Umbilical cord (tissue), 2 donors: ENCODE measurements at places on chromosomes 7 and 10. TPM values are rescaled to one million over a fixed set of nuclear protein-coding genes. Genes with fewer than 3 reads are reported as not detected.

Gene PLEKHS1
- 2.2 TPM for total RNA-seq

Gene SLC29A3
- total RNA-seq = 1.2 TPM

Gene VSTM4
- total RNA-seq = 8.4 TPM

Gene CCL24
- total RNA-seq = not detected

Gene UBN2
- 21.9 TPM for total RNA-seq

Gene PILRA
- total RNA-seq = not detected

Gene PPP1R17
- 0.96 TPM for total RNA-seq

Gene NUTM2B
- 2.2 TPM for total RNA-seq

Gene TMEM225B
- total RNA-seq = not detected

Gene ARMC10
- 37.1 TPM for total RNA-seq

Gene MBL2
- 1.2 TPM for total RNA-seq

Gene MEIG1
- not detected for total RNA-seq

Gene PPP1R3A
- total RNA-seq = 5.5 TPM

Gene OR13A1
- total RNA-seq = 0.72 TPM

Gene SUN3
- total RNA-seq = not detected

Gene CLRN3
- total RNA-seq = not detected

Gene MKI67
- total RNA-seq = 10.6 TPM

Gene CALHM3
- total RNA-seq = not detected

Gene STK31
- 2.6 TPM for total RNA-seq

Gene FAM25G
- total RNA-seq = not detected

Gene PRKG1
- total RNA-seq = 144 TPM

Gene C10orf62
- 0.96 TPM for total RNA-seq

Gene EEF1AKMT2
- total RNA-seq = 29.9 TPM

Gene ANK3
- 79.4 TPM for total RNA-seq

Gene CPED1
- total RNA-seq = 64.8 TPM

Gene ORC5
- 47.9 TPM for total RNA-seq

Gene ADCYAP1R1
- 0.48 TPM for total RNA-seq

Gene INA
- total RNA-seq = 1.4 TPM

Gene UBTD1
- 16.9 TPM for total RNA-seq

Gene NAT16
- total RNA-seq = 1.2 TPM

Gene OR2F1
- 2.6 TPM for total RNA-seq

Gene TRIM50
- total RNA-seq = 0.48 TPM
